ENCODE measurements at places on chromosomes 7 and 10.

DNA sequence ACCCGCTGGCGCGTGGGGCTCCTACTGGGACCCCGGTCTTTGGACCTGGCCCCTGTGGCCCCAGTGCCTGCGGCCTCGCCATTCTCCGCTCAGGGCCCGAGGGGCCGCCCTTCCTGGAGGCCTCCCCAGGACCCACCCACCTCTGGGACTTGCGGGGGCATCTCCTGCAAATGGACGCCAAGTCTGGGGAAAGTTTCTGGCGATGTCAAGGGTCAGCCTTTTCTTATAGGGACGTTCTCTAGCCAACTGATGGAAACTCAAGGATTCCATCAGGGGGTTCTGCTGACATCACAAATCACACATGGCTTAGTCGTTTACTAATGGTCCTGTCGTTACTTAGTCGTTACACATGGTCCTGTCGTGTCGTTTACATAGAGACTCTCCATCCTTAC is 57.7 kb upstream of the RHOBTB1 start:
- DNase-seq: no peak

DNA sequence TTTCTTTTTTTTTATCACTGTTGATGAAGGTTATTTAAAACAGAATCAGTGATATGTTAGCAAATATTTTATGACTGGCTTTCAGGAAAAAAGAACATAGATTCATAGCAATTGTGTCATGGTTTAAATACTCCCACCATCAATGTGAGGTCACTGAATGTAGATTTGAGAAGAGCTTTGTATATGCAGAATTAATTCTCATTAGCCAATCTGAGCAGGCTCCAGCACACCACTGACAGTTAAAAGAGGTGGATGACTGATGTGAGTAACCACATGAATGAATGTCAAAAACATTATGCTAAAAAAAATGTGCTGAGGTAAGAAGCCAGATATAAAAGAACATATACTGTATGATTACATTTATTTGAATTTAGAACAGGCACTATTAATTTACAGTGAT is 174.8 kb upstream of the KAT6B start:
- no peak for DNase-seq

DNA sequence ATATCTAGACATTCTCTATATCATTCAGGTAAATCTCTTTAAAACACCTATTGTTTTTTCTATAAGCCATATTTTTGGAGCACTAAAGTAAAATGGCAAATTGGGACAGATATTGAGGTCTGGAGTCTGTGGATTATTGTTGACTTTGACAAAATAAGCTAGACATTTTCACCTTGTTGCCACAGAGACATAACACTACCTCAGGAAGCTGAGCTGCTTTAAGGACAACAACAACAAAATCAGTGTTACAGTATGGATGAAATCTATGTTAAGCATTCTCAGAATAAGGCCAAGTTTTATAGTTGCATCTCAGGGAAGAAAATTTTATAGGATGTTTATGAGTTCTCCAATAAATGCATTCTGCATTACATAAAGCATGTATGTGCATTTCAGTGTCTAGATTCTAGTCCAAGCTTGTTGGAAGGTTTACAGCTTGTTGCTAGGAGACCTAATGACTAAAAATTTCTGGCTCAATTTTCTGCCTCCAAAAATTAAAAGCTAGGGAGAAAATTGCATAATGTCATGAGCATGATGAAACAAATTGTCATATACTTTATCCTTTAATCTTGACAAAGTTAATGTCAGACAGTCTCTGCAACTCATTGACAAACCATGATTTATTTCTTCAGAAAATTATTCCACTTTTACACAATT is 18.3 kb downstream of the LIPM start:
- no peak for DNase-seq

GRCh38 chr10:96548589-96548988 is 34.9 kb upstream of the TLL2 start:
- DNase-seq: no peak

DNA sequence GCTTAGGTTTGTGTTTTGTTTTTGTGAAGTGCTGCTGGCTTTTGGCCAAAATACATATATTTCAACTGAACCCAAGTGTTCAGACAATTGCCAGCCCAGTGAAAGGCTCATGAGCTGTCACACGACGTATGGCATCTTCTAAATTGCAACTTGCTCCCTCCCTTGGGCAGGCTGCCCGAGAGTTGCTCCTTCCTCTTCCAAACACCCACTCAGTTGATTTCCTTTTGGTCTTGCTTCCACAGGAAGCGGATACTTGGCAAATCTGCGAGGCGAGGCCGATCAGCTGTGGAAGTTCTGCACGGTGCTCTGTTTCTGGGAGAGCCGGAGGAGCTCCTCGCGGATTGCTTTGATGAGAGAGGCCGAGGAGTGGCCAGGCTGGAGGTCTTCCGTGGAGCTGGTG is 39.6 kb upstream of the ATP6V0A4 start:
- no peak for DNase-seq
